ENCODE measurements at places on chromosomes 6 and 20. TPM values are rescaled to one million over a fixed set of nuclear protein-coding genes. Genes with fewer than 3 reads are reported as not detected.

Gene CRIP3
- total RNA-seq, result not detected

Gene IMPG1
- not detected for total RNA-seq

DNA sequence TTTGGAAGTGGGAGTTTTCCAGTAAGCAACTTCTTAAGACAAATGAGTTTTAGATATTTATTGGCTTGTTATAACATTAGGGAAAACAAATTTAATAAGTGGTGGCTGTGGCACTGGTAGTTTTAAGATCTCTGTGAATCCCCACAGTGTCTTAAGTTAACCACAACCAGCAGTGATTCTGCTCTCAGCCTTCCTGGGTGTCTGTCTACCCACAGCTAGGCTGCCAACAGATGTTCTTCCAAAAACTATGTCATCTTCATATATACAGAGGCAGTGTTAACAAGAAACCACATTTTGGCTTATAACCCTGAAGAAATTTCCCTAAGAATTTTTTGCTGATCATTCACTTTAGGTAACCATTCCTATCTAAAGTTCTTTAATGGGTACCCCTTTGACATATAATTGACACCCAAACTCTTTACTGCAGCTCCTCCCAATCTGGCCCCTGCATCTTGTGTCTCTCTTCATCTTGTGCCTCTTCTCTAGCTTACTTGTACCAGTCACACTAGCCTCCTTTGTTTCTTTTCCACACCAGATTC lies 52.7 kb downstream of the TOP1 start:
- no peak for DNase-seq

DNA sequence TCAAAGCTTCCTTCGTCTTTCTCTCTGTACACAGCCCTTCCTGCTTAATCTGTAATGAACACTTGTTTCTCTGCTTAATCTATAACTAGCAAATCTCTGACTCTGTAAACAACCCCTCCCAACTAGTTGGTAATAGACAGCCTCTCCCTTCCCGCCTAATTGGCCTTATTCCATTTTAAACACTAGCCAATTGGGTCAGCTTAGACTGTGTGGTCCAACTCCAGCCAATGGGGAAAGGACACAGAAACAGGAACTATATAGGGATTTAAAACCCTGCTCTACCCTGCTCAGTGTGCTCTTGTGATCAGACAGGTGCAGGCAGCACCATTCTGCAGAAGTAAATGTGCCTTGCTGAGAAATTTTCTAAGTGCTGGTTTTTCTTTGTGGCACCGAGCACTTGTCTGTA lies 18.5 kb downstream of the CHD6 start:
- DNase-seq, result no peak

Gene LPIN3
- 4.1 TPM for total RNA-seq

GRCh38 chr20:41654292-41654691 lies 36.1 kb upstream of the CHD6 start:
- no peak for DNase-seq

DNA sequence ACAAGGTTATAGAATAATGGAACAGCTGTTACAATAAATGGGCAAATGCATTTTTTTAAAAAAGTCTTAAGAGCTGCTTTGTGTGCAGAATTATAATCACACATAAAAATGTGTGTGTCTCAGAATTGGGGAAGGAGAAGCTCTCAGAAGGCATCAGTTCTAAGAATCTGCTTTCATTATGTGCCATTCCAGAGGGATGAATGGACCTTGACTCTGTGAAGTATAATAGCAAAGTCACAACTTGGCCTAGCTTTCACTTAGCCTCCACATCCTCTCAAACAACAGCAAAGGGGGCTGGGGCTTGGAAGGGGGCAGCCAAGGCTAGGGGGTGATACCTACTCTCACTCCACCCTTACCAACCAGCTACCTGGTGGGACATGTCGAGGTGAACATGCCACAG lies 265.0 kb downstream of the CDC5L start:
- no peak for DNase-seq

- peak; percentile 61 for DNase-seq
Observed at GRCh38 chr6:127737009-127737486, 160.1 kb downstream of the C6orf58 start.

Gene BTN1A1
- not detected for total RNA-seq

Gene HLA-DQB1
- total RNA-seq, result 0.10 TPM

DNA sequence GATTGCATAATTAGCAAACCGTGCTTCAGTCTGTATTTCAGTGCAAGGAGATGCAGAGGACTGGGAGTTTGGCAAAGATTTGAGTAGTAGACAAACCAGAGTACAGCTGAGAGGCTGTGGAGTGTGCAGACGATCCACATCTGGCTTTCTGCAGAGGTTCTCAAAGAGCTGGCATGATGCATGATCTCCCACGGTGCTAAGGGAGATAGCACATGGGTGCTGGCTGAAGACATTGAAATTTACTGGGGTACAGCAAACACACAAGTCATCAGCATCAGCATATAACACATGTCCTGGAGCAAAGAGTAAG lies 79.0 kb upstream of the FAM184A start:
- DNase-seq, result no peak

Gene SYCP2
- total RNA-seq, result 0.23 TPM

- no peak for DNase-seq
Observed at GRCh38 chr6:122649701-122650100, 39.5 kb downstream of the PKIB start.

DNA sequence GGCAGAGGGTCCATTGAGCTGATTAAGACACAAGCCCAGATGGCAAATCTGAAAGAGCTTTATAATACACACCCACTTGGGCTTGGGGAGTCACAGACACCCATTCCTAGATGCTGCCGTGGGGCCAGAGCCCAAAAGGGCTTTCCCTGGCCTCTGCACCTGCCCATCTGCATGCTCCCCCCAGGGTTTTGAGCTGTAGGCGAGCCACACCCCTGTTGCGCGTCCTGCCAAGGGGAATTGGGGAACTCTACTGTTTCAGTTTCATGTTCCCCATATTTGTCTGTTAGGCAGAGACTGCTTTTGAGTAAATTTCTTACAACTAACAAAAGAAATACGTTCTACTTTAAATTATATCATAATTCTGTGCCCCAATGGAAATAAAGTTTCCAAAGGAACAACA lies 52.9 kb upstream of the FNDC1 start:
- no peak for DNase-seq
